ENCODE measurements at places on chromosomes 6 and 20.
A peak's percentile ranks its signal among the peaks of the same experiment; 100 is the strongest.

GRCh38 chr6:152637296-152638047 lies at the start of gene SYNE1:
SYNE1 (minus strand) TSS chr6:152637362; CDS start chr6:152628331, 9,031 bp downstream.
- no peak for DNase-seq

GRCh38 chr6:170456886-170457698 lies 96.0 kb downstream of the PSMB1 start:
- DNase-seq: no peak

DNA sequence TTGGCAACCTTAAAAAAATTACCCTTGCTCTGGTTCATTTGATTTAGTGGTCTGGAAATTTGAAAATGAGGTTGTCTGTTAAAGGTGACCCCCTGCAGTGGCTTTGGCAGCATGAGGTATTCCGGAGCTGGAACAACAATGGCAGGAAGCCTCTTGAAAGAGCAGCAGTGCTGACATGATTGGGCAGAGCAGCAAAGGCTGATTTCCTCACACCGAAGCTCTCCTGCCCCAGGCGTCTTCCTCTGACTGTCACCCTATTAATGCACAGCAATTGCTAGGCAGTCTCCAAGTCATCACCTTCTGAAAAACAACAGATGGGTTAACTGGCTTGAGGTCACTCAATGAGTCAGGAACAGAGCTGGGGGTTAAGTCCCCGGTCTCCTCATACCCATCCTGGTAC lies 241.8 kb upstream of the MMS22L start:
- DNase-seq: no peak

GRCh38 chr20:63973636-63974401 lies 4.1 kb upstream of the ZNF512B start:
- DNase-seq: peak; percentile 88

DNA sequence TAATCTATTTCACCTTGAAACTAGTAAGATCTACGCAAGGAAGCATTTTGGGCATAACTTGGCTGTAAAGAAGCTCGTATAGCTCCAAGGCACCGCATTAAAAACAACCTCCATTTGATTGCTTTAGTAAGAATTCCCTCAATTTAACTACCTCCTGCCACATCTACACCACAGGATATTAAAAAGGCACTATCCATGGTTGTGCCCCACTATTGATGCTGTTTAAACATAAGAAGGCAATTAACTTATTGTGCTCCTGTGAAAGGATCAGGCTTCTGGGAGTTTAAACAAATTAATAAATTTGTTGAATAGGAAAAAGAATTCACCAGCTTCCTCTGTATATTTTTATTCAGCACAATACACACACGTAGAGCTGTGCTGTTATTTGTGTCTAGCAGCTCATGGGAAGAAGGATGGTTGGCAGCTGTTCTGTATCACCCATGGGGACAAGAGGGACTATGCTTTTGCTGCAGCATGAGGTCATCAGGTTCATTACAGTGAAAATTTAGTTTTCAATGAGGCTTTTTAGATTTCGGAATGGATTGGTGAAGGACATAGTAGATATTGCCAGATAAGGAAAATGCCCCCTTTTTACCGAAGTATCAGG lies 513.3 kb downstream of the HAO1 start:
- DNase-seq: no peak

- DNase-seq: no peak
These were observed 40.5 kb upstream of the OSTM1 start for GRCh38 chr6:108114841-108115597.

- no peak for DNase-seq
These were observed 1.7 kb downstream of the FAM184A start for GRCh38 chr6:119076576-119077390.

DNA sequence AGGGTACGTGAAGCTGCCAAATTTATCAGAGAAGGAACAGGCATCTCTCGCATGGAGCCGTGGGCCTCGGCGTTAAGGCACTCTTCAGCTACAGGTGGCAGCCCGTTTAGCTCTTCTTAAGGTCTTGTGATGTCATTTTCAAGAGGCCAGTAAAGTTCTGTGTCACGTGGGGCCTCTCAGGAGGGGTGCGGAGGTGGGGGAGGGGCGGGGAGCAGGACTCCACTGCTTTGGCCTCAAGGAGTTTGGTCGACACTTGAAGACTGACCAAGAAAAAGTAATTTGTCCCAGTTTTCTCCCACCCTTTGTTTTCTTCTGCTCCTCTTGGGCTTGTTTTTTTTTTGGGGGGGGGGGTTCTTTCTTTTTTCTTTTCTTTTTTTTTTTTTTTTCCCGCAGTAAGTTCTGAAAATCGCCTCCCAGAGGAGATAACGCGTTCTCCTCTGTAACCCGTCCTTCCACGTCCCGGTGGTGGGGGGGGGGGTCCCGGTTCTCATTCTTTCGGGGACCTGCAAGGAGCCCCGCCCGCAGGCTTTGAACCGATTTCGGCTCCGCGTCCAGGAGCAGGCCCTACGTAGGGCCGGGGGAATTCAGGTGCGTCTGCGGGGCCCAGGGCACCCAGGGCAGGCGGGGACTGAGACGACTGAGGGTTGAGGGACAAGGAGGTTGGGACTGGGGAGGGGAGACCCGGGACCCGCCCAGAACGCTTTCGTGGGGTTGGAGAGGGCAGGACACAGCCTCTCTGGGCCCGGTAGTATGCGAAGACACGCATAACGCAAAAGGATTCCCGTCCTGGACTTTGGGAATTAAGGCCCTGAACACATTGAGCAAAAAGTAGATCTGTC lies 26.0 kb downstream of the GPX6 start:
- DNase-seq: no peak

DNA sequence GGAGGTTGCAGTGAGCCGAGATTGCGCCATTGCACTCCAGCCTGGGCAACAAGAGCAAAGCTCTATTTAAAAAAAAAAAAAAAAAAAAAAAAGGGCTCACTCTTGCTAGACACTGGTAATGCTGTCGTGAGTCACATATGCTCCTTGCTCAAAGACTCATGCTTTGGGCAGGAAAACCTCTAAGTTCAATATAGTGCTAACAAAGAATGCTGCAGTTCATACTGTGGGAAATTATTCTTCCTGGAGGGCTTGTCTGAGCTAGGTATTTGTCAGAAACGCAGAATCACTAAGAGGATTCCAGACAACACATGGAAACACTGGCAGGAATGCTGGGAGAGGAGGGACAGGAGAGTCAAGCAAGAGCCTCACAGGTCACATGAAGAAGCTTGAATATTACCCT lies 2.3 kb upstream of the LYRM2 start:
- no peak for DNase-seq

- DNase-seq: no peak
These were observed 41.9 kb downstream of the KIF13A start for GRCh38 chr6:17945575-17945974.

GRCh38 chr20:2692036-2692885 lies at the start of gene EBF4:
EBF4 (plus strand) TSS chr20:2692780; CDS start chr20:2693646, 866 bp downstream.
- peak; percentile 58 for DNase-seq

GRCh38 chr20:56487216-56487615 lies 18.8 kb downstream of the RTF2 start:
- DNase-seq: no peak

- DNase-seq: no peak
These were observed 585 bp downstream of the PSMB9 start for GRCh38 chr6:32854376-32855178.

DNA sequence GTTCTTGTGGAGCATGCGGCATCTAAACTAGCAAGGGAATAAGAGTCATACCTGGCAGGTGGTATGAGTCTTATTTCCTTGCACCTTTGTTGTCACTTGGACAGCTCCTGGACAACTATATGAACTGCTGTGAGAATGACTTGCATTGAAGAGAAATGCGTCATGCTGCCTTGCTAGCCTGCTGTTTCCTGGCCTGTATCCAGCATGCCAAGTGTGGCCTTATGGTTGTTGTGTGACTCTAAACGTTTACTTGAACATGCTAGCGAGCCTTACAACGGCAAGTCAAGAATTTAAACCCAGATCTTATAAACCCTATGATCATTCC lies 90.4 kb downstream of the CEP162 start:
- DNase-seq: no peak

DNA sequence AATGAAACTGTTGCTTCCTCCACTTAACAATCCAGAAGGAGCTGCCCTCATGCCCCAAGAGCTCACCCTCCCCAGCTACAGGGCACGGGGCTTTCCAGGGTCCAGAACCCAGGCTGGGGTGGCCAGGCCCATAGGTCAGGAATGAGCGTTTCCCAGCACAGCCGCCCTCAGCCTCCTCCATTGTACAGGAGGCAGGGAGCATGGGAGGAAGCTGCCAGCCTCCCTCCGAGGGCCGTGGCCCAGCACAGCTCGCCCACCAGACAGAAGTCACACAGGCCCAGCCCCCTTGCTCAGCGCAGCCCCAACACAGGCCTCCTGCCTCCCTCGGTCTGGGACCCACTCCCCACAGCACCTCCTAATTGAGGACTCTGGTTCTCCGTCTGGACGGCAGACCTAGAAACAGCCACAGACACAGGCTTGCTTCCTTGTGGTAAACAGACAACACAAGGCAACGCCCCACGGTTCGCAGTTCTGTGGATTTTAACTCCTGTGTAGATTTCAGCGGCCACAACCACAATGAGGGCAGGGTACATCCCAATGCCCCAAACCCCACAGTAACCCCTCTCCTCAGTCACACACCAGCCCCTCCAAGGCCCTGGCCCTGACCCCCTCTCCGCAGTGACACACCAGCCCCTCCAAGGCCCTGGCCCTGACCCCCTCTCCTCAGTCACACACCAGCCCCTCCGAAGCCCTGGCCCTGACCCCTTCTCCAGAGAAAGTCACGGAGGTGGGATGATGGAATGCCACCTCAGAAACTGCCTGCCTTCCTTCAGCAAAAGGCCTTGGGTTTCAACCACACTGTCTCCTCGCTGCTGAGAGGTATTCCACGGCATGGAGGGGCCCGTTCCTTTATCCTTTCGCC lies 173.5 kb downstream of the DLL1 start:
- no peak for DNase-seq

DNA sequence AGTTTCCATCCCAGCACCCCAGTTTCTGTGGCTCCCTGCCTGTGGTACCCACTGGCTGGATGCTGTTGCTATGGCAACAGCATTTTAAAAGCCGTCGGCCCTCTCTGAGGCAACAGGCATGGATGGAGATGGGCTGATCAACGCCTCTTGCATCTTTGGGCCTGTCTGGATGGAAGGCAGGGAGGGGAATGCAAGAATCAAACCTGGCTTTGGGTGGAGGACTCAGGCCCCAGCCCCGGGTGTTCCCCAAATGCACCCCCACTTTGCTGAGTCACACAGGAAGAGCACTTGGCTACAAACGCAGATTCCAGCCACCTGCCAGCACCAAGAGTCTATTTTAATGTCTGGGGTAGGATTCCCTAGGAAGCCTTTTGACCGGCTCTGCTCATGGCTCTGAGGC lies 45.7 kb upstream of the TGM2 start:
- no peak for DNase-seq

DNA sequence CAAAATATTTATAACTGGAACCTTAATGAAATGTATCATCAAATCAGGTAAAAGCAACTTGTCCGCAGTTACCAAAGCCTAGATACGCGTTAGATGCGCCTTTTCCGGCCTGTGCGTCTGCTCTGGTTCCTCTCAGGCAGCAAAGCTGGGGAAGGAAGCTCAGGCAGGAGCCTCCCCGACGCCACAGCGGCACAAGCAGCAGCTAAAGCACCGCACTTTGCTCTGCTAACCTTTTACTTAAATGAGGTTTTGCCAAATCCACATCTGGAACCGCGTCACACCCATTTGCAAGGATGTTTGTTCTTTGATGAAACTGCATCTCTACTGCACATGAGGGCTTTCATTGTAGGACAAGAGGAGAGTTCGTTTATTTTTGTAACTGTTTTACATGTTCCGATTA lies 36.8 kb downstream of the THBS2 start:
- no peak for DNase-seq

GRCh38 chr6:33314943-33315792 lies 1.3 kb upstream of the TAPBP start:
- DNase-seq: no peak

DNA sequence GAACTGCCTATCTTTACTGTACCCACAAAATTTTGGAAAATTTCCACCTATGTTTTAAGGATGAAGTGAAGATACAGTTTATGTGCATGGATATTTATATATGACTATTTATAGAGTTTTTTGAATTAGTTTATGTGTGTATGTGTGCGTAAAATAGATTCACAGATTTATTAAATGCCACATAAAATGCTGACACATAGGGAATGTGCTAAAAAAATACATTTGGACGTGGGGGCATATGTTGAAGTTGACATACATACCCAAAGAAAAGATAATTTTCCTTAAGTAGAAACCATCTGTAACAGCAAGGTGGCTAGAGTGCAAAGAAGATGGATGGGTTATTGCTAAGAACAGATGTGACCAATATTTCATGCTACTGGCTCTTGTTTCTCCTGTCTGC lies 302.1 kb upstream of the RNF217 start:
- no peak for DNase-seq

DNA sequence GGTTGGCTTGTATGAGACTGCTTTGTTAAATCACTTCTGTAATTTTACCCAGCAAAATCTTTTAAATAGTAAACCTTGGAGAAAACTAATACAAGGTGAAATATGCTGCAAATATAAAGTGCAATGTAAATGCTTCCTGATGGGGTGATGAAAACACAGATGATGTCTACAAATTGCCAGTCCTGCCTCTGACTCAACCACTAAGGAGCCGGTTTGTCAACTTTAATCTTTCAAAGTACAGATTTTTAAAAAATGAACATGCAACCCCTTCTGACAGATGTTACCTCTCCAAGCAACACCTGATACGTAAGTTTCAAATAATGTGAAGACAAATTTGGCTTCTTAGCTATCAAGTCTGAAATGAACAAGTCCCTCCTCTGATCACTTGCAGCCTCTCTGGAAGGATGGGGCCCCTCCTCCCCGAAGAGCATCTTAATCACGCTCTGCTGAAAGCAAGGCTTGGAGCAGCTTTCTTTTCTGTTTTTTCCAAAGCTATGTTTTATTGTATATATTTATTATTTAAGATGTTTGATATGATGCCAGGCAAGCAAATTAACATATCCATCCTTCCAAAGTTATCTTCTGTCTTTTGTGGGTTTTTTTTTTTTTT lies 196.0 kb downstream of the MYLK4 start:
- DNase-seq: no peak

- no peak for DNase-seq
These were observed 199.2 kb downstream of the CD83 start for GRCh38 chr6:14316651-14317386.

- DNase-seq: no peak
These were observed 61.7 kb downstream of the PYGB start for GRCh38 chr20:25309395-25310267.

DNA sequence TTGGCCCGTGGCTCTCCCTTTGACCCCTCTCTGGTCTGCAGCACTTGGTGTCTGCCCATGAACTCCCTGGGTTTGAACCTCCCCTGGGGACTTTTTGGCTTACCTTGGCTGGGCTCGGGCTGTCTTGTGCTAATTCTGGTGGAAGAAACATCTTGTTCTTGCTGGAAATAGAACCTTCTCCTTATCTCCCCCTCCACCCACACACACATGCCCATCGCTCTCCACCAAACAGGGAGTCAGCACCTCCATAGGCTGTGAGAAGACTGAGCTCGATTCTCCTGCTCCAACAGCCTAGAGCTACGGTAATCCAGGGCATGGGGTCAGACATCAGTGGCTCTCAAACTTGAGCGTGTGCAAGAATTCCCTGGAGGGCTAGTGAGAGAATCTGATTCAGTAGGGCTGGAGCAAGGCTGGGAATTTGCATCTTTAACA lies 114.4 kb upstream of the SLC22A23 start:
- no peak for DNase-seq

- DNase-seq: no peak
These were observed 137.3 kb downstream of the FOXC1 start for GRCh38 chr6:1747003-1747402.

- DNase-seq: no peak
These were observed 166.3 kb downstream of the PHACTR1 start for GRCh38 chr6:12882761-12883290.
